NCI-H2081 treated with DMSO at 0.1 percent for 48 hours (cell line): ENCODE measurements at places on chromosomes 1 and 21.

- DNase-seq = no peak
Measured at GRCh38 chr21:23218667-23219066, 2220.5 kb downstream of the NCAM2 start.

- no peak for DNase-seq
Measured at GRCh38 chr1:74835051-74835450, 102.1 kb downstream of the TYW3 start.

GRCh38 chr1:201468844-201469644 lies at the start of gene PHLDA3:
Gene PHLDA3 (minus strand): TSS chr1:201469188. CDS start chr1:201468786, 402 bp downstream.
- no peak for DNase-seq

DNA sequence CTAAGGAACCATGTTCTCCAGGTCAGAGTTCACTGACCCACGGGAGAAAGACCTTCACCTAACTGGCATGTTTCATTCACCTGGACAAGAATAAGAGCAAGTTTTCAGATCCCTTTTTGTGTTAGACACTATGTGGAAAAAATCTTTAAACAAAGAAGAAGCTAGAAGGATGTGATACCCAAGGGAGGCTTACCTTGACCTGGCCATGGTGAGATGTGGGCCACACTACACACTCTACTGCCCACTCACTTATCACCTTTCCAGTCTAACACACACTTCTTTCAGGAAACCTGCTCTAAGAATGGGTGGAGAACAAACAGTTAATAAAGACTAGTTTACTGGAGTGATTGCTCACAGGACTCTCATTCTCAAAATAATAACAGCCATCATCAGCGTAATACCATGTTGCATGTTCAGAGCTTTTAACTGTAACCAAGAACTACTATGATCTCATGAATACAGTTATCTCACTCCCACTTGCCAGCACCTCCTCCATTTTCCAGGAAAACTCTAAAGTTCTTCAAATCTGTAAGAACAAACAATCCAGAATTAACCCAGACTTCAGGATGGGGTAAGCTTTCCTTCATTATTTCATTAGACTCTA lies 1.4 kb downstream of the RGS8 start:
- DNase-seq = no peak

- no peak for DNase-seq
Measured at GRCh38 chr1:171817511-171818265, 23.6 kb upstream of the DNM3 start.

- DNase-seq = peak; percentile 34
Measured at GRCh38 chr1:88985032-88985431, 7.4 kb downstream of the KYAT3 start.

- no peak for DNase-seq
Measured at GRCh38 chr1:119387858-119388257, 19.3 kb downstream of the HAO2 start.

GRCh38 chr1:55044617-55045397 lies 5.5 kb downstream of the PCSK9 start:
- DNase-seq = no peak

- DNase-seq = no peak
Measured at GRCh38 chr1:162882248-162882674, 21.3 kb upstream of the CCDC190 start.

GRCh38 chr1:203511930-203512329 lies 18.0 kb downstream of the OPTC start:
- DNase-seq = no peak

DNA sequence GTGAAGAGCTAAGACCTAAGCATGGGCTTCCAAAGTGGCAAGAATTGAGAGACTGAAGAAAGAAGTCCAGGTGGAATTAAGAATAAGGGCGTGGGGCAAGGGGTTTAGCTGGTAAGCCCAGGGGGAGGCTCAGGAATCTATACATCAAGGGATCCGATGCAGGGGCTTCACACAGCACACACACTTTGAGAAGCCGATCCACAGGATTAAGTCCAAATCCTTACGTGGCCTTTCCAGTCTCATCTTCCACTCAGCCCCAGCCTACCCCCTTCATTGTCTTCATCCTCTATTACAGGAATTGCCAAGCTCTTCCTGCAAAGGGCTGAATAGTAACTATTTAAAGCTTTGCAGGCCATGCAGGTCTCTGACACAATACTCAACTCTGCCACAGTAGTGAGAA lies 101.3 kb downstream of the TGFBR3 start:
- DNase-seq = no peak

DNA sequence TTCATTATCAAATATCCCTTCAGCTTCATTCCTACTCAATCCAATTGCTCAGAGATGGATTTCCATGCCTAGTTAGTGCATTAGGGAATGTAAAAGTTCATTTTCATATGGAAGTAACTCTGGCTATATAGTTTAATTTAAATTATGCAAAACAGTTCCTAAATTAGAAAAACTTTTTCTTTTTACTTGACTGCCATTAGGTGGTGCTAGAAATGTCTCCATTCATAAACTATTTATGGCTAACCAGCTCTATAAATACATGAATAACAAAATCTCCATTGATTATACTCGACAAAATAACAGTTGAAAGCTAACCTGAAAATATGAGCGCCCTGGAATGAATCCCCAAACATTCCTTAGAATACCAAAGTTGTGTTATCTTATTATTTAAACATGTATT lies 311.4 kb downstream of the USH2A start:
- DNase-seq = no peak

- no peak for DNase-seq
Measured at GRCh38 chr1:169236880-169237279, 130.4 kb downstream of the ATP1B1 start.

DNA sequence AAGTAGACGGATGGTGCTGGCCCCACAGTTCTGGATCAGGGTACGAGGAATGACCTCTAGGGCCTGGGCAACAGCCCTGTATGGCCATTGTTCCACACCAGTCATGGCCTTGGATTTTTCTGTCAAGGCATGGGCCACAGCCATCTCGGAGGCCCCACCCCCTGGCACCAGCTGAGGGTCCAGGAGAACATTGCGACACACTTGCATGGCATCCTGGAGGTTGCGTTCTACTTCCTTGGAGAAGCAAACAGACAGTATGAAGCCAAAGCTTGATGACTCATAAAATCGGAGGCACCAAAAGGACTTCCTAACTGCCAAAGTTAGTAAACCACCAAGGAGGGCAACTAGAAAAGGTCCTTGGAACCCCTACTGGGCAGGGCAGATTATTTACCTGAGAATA lies 11.9 kb upstream of the VHLL start:
- DNase-seq = no peak

GRCh38 chr1:82564333-82564732 lies 763.6 kb downstream of the ADGRL2 start:
- no peak for DNase-seq

- no peak for DNase-seq
Measured at GRCh38 chr1:214029796-214030195, 42.0 kb downstream of the PROX1 start.

DNA sequence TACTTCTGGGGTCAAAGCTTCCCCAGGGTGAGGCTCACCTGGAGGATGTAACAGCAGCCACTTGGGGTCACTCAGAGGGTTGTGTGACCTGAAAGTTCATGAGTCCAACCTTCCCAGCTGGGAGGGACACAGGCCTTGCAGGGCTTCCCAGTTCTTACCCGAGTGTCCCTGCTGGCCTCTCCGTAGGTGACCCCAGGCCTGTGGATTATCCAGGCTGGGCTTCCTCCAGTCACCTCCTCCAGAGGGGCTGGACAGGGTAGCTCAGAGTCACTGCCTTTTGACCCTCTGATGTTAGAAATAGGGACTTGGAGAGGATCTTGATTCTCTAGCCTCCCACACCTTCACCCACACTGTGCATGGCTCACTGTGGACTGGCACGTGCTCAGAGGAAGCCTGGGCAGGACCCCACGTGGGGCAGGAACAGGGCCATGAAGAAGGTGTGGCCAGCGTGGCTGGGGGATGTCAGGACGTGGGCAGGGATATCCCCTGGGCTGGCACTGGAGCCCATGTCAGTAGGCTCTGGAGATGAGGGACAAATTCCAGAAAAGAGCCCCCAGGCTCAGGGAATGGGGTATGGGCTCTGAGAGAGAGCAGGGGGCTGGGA lies 131.8 kb downstream of the ACTL8 start:
- DNase-seq = no peak

- DNase-seq = no peak
Measured at GRCh38 chr1:243447347-243447746, 191.5 kb downstream of the SDCCAG8 start.

DNA sequence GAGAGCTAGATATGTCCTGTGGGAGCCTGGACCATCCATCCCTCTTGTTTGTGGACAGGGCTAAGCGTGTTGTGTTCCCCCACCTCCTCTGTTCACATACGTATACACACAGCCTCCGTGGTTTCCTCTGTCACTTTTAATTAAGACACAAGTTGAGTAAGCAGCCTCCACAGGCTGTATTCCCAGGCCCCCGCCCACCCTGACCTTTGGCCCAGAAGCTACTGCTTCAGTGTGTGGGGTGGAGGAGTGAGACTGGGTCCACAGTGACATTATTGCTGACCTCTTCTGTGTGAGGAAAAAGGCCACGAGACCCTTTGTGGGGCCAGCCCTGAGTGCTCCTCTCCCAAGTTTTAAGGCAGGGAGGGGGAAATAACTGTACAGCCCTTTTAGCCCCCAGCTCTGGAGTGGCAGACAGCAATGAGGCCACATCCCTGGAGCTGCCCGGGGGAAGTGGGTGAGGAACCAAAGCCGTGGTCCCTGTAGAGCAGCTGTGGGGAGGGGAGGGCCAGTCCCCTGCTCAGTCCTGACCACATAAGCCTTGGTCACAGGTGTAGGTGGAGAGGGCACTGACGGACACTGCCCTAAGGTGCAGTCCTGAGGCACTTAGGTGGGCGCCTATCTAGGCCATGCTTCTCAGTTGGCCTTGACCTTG lies 4.4 kb downstream of the ELOVL1 start:
- DNase-seq = no peak

GRCh38 chr1:161994175-161994668 lies 29.4 kb downstream of the OLFML2B start:
- no peak for DNase-seq

DNA sequence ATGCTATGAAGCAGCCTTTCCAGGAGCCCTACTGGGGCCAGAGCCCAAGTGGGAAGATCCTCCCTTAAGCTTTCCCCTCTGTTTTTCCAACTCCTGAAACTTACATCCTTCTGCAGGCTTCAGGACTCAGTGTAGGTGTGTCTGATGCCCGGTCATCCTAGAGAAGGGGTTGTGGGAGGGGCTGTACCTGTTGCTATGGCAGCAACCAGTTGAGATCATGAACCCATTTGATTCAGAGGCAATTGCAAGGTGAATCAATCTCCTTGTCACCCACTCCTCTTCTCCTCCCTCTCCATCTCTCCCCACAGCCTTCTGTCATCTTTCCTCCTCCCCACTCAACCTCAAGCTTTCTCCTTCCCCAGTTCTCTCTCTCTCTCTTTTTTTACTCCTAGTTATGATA lies 151.8 kb downstream of the CACNA1E start:
- no peak for DNase-seq

GRCh38 chr1:36796733-36797132 lies 237.6 kb downstream of the GRIK3 start:
- DNase-seq = no peak

DNA sequence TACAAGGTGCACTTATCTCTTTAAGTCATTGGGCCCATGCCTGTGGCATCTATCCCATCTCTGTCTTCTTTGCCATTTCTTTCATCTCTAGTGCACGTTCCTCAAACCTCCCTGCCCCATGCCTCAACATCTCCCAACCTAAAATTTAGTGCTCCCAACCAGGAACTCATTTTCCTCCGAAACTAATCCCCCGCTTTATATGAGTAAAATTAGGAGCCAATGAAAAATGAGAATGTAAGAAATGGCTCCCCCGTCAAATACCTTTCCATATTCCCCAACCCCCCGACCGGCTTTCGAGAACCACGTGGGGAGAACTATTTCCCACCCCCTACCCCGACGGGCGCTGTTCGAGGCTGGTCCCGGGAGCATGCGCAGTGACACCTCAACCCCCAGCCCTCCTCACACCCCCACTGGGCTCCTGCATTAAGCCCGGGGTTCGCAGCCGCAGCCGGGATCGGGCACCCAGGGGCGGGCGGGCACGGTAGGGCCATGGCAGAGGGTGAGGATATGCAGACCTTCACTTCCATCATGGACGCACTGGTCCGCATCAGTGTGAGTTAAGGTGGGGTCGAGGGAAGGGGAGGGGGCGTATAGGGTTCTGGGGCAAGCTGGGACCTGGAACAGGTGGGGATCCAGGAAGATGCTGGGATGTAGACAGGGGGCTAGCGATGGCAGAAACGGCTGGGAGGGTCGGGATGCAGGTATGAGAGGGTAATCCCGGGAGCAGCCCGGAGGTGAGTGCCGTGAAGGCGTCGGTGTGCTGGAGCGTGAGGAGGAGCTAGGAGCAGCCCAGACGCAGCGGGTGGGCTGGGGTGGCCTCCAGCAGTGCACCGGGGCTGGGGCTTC lies at the start of gene TRIM46:
TRIM46 (plus strand) TSS at position 372 of the 846 bp plus-strand sequence; CDS start at position 490, 118 bp downstream.
- peak; percentile 42 for DNase-seq

DNA sequence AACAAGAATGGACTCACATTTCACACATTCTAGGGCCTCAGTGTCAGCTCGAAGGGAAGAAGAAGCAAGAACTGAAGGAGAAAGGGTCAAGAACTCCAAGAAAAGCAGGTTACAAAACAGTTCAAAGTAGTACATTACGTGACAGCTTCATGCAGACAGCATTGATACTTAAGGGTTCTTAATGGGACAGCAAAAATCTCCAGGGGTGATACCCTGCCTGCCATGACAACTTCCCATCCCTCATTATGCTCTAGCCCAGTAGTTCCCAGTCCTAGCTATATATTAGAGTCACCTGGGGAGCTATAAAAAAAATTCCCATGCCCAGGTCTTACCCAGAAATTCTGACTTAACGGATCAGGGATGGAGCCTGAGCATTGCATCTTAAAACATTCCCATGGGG lies 51.2 kb upstream of the PROX1 start:
- DNase-seq = no peak

DNA sequence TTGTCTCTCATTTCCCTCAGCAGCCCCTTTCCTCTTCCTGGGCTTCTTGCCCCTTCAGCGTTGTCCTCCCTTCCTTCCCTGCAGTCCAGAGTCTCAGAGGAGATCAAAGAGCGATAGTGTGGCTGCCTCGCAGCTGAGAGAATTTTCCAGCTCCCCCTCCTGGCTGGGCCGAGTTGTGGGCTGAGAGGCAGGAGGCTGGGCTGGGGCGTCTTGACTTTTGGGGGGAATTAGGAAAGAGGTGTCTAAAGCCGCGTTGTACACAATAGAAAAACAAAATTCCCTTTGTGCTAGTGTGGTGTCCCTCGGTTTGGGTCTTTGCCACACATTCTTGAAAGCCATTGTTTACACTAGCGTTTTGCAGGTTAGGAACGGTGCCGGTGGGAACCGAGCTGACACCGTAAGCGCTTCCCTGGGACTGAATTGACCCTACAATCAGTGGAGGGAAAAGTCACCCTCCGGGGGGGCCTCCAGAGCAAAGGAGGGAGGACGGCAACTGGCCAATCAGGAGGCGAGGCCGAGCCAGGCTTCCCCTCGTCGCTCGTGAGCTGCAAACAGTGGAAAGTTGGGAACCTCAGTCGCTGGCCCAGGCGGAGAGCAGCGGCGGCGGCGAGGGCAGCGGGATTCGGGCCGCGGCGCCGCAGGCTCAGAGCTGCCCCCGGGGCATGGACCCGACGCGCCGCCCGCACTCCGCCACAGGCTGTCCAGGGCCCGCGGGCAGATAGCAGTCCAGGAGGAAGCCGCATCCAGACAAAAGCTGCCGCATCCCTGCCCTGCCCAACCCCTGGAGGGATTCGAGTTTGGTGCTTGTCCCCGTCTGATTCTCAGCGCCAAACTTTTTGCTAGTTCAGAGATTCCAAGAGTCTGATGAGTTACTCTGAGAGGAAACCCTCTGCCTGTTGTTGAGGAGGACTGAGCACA lies at the start of gene HMCN1:
HMCN1 (plus strand) TSS at position 574 of the 918 bp plus-strand sequence. CDS start 389 bp downstream, outside the sequence.
- DNase-seq = no peak

GRCh38 chr1:40872276-40872675 lies 10.1 kb upstream of the CITED4 start:
- DNase-seq = no peak

GRCh38 chr1:169108223-169108622 lies 1.7 kb downstream of the ATP1B1 start:
- no peak for DNase-seq
